Activated CD4-positive, alpha-beta T cell treated with anti-CD3 and anti-CD28 coated beads, Interleukin-2, amount 50 U/mL, for 48 hours (primary cell): ENCODE measurements at places on chromosomes 7 and 10.

DNA sequence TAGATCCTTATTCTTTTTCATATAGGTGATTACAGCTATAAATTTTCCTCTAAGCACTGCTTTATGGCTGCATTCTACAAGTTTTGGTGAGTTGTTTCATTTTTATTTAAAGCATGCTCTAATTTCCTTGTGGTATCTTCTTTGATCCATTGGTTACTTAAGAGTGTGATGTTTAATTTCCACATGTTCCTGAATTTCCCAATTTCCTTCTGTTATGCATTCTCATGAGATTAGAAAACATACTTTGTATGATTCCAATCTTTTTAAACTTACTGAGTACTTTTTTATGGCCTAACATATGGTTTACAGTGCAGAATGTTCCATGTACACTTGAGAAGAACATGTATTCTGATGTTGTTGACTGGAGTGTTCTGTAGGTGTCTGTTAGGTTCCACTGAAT is 53.4 kb downstream of the MYL10 start:
- DNase-seq = no peak

DNA sequence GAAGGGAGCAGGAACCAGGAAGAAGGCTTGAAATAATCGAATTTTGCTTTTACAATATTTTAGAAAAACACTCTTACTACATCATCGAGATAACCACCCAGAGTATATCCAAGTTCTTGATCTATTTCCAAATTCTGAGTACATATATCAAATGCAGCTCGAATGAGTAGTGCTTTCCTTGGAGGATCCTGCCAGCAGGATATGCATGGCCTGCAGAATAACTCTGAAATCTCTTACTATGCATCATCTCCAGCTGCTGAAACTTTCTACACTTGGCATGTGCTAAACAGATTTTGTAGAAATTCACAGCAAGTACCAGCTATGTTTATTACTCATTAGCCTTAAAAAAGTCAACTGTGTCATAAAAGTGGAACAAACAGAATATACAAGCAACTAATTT is 44.0 kb upstream of the ANK3 start:
- no peak for DNase-seq

GRCh38 chr10:109067031-109067430 is 856.3 kb downstream of the XPNPEP1 start:
- no peak for DNase-seq

GRCh38 chr7:14507617-14508016 is 394.9 kb downstream of the DGKB start:
- DNase-seq = no peak

DNA sequence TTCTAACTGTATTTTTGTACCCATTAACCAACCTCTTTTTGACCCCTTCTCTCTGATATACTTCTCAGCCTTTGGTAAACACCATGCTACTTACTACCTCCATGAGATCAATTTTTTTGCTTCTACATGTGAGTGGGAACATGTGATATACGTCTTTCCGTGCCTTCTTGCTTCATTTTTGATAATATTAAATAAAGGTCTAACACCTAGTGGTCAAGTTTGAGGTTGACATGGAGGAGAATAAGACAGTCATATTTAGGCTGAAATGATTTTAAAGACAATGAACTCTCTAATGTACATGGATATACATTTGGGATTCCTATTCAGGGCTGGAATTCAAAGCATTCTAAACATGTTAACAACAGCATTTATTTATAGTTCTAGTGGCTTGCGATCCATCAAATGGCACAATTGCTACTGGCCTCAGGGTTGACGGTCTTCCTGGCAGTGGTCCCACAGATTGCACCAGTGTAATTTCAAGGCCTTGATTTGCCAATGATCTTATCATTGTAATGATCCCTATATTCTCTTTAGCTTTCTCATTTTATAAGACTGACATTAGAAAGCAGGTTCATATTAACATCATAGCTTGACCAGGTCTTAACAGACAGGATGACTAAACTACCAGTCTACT is 315.9 kb upstream of the ETV1 start:
- DNase-seq = no peak

DNA sequence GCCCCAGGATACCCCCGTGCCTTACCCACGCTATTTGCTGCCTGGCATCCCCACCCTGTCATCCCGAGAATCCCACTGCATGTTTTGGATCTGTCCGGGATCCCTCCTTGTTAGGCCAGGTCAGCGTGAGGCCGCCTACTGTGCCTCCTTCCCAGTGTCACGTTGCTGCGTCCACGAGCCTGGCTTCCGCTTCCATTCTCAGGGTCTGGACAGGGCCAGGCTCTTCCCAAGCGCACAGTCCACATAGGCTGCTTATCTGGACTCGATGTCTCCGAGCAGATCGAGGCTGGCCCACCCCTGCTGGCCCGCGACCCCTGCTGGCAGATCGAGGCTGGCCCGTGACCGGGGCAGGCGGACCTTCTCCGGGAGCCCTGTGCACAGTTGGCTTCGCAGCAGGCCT is 27.1 kb downstream of the FOXK1 start:
- DNase-seq = no peak

- DNase-seq = no peak
These were observed 100.2 kb downstream of the GNAT3 start for GRCh38 chr7:80411621-80412020.

GRCh38 chr7:10245406-10245805 is 728.3 kb upstream of the PHF14 start:
- DNase-seq = no peak

- DNase-seq = no peak
These were observed 11.5 kb upstream of the RSU1 start for GRCh38 chr10:16828701-16829175.

GRCh38 chr10:88200312-88201032 is 337.0 kb downstream of the PTEN start:
- no peak for DNase-seq

GRCh38 chr7:81080553-81080952 is 161.7 kb upstream of the SEMA3C start:
- DNase-seq = no peak

DNA sequence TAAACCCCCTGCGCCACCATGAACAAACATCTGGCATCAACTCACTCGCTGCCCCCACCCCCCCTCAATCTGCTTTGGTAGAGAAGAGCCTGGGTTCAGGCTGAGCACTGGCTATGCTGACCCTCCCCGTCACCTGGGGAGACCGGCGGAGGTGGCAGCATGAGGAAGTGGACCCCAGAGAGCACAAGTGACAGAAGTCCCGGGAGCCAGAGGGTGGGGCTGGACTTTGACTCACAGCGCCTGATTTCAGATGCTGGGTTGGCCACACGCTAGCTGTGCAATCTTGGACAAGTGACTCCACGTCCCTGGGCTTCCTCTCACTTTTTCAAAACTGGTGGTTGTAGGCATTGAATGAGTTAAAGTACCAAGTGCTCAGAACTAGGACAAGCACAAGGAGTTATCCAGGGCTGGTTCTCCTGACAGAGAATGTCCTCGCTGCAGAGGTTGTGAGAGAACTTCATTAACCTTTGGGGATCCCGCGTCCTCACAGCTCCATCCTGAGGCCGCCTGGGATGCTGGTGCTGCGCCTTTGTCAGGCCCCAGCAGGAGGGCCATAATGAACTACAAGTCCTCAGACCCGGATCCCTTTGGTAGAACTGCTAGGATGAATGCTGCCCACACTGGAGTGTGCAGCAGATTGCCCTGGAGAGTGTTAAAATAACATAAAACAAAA is 48.8 kb upstream of the RASGEF1A start:
- no peak for DNase-seq

DNA sequence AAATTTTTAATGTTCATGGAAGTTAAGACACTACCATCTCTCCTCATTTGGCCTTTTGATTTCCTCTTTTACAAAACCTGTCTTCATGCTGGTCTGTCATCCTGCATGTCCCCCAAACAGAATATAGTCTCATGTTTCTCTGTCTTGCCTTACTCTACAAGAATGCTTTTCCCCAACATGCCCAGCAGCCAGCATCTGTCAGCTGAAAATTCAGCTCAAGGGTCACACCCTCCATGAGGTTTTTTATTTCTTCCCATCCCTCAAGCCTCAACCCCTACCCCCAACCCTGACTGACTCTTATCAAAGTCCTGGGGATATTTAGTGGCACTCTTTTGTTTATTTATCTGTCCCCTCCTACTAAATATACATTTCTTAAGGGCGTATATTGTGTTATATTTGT is 202.0 kb downstream of the ANK3 start:
- DNase-seq = no peak

DNA sequence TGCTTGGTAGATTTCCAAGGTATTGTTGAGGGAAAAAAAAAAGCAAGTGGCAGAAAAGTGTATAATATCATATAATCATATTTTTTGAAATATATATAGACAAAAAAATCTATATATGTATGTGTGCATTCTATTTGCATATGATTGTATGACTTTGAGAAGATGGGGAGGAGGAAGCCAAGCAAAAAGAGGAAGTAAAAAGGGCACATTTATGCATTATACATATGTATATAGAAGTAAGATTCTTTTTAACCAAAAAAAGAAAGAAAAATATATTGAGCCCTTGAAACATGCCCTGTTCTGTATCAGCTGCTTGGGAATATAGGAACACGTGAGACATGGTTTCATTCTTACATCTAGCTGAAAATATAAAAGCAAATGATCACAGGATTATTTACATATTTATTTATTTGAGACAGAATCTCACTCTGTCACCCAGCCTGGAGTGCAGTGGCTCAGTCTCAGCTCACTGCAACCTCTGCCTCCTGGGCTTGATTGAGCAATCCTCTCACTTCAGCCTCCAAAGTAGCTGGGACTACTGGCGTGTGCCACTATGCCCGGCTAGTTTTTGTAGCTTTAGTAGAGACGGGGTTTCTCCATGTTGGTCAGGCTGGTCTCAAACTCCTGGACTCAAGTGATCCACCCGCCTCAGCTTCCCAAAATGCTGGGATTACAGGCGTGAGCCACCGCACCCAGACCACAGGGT is 18.0 kb upstream of the SLF2 start:
- no peak for DNase-seq

- no peak for DNase-seq
These were observed 37.8 kb downstream of the HIPK2 start for GRCh38 chr7:139739863-139740597.

- no peak for DNase-seq
These were observed 62.9 kb upstream of the VKORC1L1 start for GRCh38 chr7:65809982-65810288.

DNA sequence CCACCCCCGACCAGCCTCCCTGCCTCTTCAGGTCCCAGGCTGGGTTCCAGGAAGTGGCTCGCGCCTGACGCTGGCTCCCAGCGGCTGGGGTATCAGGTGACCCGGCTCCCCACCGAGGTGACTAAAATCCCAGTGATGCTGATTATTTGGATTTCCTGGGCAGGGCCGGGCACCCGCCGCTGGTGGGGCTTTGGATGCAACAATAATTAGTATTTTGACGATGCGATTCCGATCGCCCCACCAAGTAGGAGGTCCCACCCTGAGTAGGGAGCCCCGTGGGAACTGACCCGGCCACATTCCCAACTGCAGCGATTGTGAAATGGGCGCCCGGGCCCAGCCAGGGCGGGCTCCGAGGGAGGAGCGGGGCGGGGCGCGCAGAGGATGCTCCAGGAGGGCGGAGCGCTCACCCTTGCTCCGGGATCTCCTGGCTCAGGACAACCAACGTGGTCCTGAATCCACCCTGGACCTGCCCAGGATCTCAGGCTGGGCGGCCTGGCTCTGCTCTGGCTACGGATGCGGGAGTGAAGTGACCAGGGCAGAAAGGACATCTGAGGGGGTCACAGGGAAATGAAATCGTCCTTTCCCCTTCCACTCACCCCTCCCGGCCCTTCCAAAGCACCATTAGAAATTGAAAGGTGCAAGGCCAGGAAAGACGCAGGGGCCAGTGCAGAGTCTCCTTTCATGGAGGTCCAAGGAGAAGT is 32.6 kb downstream of the DUSP5 start:
- no peak for DNase-seq

GRCh38 chr7:139725858-139726484 is 51.8 kb downstream of the HIPK2 start:
- DNase-seq = no peak
